ENCODE measurements at places on chromosomes 11 and 22. TPM values are rescaled to one million over a fixed set of nuclear protein-coding genes. Genes with fewer than 3 reads are reported as not detected.

Gene OR52E8
- total RNA-seq: not detected

Gene FOXRED2
- total RNA-seq: 31.5 TPM

Gene SEPTIN3
- 38.9 TPM for total RNA-seq

GRCh38 chr11:11787305-11788062, 54.3 kb upstream of the USP47 start:
- peak; percentile 82 for DNase-seq
